ENCODE measurements at places on chromosomes 16 and 17. TPM values are rescaled to one million over a fixed set of nuclear protein-coding genes. Genes with fewer than 3 reads are reported as not detected.

CACNG5 gene
- not detected for total RNA-seq

TBC1D3 gene
- total RNA-seq: 1.9 TPM

NLRC3 gene
- 3.4 TPM for total RNA-seq

KRT12 gene
- not detected for total RNA-seq

KRT36 gene
- not detected for total RNA-seq

LGALS9 gene
- 52.4 TPM for total RNA-seq

CNEP1R1 gene
- total RNA-seq: 23.2 TPM

SLC35G6 gene
- total RNA-seq: not detected

GP1BA gene
- total RNA-seq: not detected

GRAP gene
- total RNA-seq: 43.6 TPM

CWC25 gene
- total RNA-seq: 20.0 TPM

All from endothelial cell of umbilical vein (primary cell).